ENCODE measurements at places on chromosomes 2 and 18.
A peak's percentile ranks its signal among the peaks of the same experiment; 100 is the strongest.

DNA sequence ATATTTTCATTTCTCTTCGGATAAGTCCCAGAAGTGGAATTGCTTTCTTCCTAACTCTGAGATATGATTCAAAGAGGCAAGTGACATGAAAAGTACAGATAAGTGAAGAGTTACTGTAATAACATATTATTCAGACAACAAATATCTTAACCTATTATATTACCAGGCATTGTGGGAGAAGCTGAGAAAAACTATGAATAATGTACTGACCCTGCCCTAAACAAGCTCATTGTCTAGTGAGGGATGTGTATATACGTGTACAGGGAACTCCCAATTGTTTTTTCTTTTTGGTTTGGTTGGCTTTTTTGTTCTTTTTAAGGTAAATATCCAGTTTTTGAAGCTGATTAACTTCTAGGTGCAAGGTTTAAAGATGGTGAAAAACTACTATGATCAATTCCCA lies 26.5 kb downstream of the NCKAP1 start:
- DNase-seq = no peak

- DNase-seq = no peak
Measured at GRCh38 chr2:101306410-101306809, 2.1 kb downstream of the RNF149 start.

DNA sequence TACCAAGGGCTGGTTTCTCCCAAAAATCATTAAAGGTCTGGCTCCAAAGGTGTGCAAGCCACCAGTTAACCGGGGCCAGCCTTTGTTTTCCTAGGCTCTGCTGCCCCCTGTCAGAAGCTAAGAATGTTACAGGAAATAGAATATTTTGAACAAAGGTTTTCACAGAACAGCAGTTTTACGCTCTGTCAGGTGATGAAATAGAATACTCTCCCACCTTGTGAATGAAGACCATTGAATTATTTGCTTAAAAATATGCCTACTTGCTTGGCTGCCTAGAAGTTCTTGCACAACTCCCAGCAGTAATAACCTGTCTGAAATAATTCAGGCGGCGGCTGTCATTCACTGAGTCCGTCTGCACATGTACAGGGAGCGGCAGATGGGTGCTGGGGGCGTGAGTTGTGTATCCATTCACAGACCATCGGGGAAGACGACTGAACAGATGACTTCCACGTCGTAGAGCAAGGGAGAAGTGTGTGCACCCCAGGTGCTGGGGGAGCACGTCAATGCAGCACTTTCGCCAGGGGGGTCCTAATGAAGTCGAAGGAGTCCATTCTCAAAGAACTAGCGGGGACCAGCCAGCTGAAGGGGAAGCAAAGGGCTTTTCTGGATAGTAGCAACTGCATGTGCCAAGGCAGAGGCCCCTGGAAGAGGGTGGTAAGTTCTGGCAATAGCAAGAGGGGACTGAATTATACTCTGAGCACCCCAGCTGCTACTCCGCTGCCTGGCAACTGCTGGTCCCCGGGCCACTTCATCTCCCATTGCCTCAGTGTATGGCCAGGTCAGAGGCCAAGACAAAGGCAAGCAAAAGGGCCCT lies 56.1 kb downstream of the SF3B1 start:
- peak; percentile 69 for DNase-seq

DNA sequence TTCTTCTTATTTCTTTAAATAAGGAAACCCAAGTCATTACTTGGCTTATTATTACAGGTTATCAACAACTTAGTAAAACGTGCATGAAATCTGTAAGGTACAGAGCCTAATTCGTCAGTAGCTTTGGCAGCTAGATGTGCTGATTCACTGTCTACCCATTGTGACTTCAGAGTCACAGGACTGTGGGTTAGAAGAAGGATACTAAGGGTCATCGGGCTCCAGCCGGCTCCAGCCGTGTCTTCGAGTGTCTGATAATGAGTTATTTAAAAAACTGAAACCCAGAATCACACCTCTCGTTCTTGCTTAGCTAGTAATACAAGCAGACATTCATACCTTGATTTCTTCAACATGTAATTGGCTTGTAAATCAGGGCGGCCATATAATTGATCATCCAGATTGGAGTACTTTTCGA lies 170.5 kb downstream of the FMNL2 start:
- no peak for DNase-seq

- DNase-seq = no peak
Measured at GRCh38 chr2:66430505-66431273, 4.2 kb upstream of the MEIS1 start.

DNA sequence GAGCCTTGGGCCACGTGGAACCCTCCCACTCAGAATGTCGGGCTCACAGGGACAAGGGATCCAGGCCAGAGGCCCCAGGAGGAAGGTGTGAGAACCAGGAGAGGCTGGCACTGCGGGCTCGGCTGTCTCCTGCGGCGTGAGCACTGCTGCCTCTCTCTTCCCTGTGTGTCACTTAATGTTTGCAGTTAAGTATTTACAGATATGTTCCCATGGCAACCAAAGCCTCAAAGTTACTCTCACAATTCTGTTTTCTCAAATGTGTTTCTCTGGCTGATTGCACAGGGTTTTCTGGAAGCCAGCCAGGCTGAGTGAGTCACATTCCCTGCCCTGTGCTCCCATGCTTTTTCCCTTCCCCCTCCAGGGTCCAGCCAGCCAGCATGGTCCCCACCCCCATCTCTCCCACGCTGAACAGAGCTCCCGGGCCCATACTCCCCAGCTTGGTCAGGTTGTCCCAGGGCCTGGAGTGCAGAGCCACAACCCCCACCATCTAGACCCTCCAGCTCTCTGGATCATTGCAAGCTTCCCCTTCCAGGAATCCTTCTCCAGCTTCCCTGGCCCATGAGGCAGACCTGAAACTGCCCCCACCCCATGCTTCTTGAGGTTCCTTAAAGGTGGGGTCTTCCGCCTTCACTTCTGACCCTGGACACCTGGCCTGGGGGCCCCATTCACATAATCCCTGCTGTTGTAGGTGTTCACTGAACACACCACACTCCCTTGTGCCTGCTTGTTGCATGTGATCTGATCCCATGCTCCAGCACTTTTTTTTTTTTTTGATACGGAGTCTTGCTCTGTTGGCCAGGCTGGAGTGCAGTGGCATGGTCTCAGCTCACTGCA lies 265.9 kb downstream of the CELF4 start:
- DNase-seq = no peak

- no peak for DNase-seq
Measured at GRCh38 chr2:97935719-97936161, 60.0 kb downstream of the TMEM131 start.

DNA sequence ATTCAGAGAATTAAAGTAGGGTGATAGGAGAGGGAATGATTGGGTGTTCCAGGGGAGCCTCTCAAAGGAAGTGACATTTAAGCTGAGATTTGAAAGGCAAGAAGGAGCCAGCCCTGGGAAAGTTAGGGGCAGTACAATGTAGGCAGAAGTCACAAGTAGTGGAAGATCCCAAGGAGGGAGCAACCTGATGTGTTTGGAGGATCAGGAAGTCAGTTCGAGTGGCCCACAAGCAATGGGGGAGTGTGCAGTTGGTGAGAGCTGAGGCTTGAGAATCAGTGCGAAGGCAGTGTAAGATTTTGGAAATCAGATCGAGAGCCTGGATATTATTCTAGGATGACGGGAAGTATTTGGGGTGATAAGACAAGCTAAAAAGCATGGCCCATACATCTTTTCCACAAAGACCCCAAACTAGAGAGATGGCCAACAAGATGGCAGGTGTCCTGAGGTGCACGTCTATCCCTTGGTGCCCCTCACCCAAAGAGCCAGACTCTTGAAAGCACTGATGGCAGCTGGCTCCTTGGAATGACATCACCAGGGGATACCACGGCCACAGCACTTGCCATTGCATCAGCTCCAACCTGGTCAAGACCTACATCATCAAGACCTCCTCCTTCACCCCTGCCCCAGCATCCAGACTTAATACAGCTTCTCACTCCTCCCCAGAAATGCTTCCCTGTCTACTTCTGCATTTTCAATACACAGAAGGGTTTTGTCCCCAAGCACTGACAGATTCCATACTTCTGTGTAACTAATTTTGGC lies 127.3 kb downstream of the BCL2 start:
- DNase-seq = no peak

- no peak for DNase-seq
Measured at GRCh38 chr18:37975446-37975845, 409.8 kb upstream of the CELF4 start.

- no peak for DNase-seq
Measured at GRCh38 chr2:172662099-172662498, 73.5 kb upstream of the RAPGEF4 start.

GRCh38 chr2:61978522-61978921 lies 73.0 kb downstream of the COMMD1 start:
- no peak for DNase-seq

DNA sequence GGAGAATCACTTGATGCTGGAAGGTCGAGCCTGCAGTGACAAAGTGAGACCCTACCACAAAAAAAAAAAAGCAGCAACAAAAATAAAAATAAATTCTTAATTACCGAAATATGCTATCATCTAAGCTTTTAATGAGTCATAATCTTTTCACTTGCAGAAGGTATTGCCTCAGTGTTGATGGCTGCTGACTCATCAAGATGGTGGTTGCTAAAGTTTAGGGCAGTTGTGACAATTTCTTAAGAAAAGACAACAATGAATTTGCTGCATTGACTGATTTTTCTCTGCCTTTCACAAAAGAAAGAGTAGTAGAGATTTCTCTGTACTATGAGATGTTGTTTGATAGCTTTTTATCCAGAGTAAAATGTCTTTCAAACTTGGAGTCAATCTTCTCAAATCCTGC lies 1809.0 kb downstream of the SUCLG1 start:
- no peak for DNase-seq

- DNase-seq = no peak
Measured at GRCh38 chr18:8928847-8929780, 173.4 kb upstream of the NDUFV2 start.

DNA sequence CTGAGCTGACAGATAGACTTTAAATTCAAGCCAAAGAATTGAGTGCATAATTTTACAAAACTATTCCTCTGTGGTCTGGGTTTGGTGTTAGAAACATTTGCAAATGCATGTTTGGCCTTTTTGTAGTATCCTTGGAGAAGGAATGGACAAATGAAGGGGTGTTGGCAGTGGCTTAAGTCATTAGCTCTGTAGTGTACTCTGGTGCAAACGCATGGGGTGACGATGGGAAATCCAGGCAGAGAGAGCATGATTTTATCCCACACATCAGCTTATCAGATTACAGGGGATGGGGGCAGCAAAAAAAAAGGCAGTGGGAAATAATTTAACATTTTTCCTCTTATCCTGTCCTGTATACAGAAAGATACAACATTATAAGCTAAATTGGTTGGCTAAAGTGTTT lies 320.6 kb downstream of the ZNF516 start:
- no peak for DNase-seq

- DNase-seq = no peak
Measured at GRCh38 chr2:98025481-98026037, 29.8 kb upstream of the TMEM131 start.

- DNase-seq = peak; percentile 81
Measured at GRCh38 chr18:50803592-50803991, 16.2 kb downstream of the MRO start.

DNA sequence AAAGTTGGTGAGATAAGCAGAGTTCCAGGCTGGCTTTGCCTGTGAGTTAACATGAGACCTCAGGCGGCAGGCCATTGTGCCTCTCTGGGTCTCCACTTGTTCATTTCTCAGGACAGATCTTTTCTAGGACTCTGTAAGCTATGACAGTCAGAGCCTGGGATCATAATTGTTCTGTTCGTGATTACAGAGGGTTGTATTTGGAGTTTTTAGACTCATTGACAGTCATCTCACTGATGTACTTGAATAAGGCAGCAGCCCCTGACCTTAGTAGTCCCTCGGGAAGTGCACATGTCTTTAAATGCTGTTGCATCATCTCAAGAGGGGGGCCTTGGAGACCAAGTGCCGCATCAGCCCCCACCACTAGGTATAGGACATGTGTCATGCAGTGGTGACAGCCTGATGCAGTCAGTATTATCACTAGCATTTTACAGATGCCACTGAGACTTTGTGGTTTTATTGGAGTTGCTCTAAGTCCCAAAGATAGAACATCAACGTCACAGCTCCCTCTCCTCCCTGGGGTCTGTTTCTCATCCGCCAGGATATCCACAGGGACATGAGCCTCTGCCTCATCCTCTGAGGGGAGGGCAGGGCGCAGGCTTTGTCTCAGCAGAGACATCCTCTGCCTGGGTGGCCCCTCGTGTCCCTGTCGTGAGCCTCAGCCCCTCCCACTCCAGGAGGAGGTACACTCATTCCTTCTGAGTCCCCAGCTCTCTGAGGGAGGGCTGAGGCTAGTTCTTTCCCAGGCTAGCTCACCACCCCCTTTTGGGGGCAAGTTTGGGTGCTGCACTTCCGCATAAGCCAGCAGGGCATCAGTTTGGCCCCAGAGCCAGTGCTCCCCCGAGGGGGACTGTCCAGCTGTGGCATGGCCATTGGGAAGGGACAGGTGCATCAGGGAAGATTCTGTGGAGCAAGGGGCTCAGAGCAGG lies 14.1 kb downstream of the GLI2 start:
- DNase-seq = no peak

DNA sequence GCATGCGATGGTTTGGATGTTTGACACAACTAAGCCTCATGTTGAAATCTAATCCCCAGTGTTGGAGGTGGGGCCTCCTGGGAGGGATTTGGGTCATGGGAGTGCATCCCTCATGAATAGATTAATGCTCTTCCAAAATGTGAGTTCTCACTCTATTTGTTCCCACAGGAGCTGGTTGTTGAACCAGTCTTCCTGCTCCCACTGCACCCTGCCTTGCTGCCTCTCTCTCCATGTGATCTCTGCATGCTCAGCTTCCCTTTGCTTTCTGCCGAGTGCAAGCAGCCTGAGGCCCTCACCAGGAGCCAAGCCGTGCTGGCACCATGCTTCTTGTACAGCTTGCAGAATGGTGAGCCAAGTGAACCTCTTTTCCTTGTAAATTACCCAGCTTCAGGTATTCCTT lies 206.8 kb downstream of the VAPA start:
- no peak for DNase-seq

DNA sequence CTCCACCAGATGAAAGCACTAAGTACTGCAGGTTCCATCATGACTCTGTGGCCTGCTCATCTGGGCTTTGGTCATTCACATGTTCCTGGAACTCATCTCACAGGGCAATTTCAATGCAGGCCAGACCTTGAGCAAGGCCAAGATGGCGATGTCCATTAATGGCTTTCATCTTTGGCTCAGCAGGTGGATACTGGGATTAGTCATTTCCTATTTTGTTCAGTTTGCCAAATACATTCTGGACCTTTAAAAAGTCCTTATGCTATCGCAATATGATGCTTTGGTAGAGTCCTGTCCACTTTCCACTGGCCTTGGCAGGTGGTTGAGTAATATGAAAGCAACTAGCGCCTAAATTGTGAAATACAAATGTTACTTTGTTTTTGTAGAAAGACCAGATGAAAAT lies 170.1 kb upstream of the REV1 start:
- no peak for DNase-seq

GRCh38 chr2:180412219-180412618 lies 405.1 kb upstream of the CWC22 start:
- no peak for DNase-seq

GRCh38 chr2:121791290-121791689 lies 35.8 kb downstream of the TSN start:
- no peak for DNase-seq

GRCh38 chr2:217856159-217856558 lies 146.6 kb downstream of the TNS1 start:
- no peak for DNase-seq
